ENCODE measurements at places on chromosomes 6 and 20.

GRCh38 chr6:163165922-163166321, 248.6 kb upstream of the QKI start:
- no peak for DNase-seq

DNA sequence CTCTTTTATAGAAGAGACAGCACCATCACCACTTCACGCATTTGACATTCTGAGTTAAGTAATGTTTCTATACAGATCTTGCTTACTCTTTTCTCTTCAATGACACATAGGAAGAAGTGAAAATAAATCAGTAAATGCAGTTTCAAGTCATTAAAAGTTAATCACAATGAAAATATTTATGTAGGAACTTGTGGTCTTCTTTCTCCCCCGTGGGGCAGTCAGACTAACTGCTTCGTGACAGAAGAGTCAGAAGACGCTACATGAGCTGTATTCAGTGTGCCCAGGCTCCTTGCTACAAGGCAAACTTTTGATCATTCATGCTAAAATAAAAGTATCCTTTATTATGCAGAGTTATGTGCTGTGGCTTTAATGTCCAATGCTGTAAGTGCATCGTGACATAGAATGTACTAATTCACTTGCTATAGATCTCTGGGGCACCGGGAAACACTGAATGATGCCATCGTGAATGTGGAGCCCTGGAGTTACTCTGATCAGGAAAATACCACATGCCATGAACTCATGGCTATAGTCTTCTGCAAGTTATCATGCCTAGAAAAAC, 117.8 kb upstream of the TRAF3IP2 start:
- no peak for DNase-seq

GRCh38 chr20:20931632-20932031, 174.5 kb downstream of the LINC00237 start:
- DNase-seq = no peak

- DNase-seq = no peak
These were observed 491.4 kb upstream of the SOX4 start for GRCh38 chr6:21102201-21102600.

GRCh38 chr20:57707320-57707719, 2.5 kb downstream of the PMEPA1 start:
- DNase-seq = no peak

GRCh38 chr6:32922083-32922482, 18.7 kb downstream of the HLA-DMB start:
- no peak for DNase-seq
